ENCODE measurements at places on chromosomes 16 and 17.
A peak's percentile ranks its signal among the peaks of the same experiment; 100 is the strongest.

- no peak for DNase-seq
Measured at GRCh38 chr17:59972778-59973177, 8.2 kb upstream of the RNFT1 start.

GRCh38 chr17:31095236-31096105 is 694 bp downstream of the NF1 start:
- no peak for DNase-seq

GRCh38 chr17:67477687-67478086 is 100.6 kb downstream of the PITPNC1 start:
- peak; percentile 32 for DNase-seq

DNA sequence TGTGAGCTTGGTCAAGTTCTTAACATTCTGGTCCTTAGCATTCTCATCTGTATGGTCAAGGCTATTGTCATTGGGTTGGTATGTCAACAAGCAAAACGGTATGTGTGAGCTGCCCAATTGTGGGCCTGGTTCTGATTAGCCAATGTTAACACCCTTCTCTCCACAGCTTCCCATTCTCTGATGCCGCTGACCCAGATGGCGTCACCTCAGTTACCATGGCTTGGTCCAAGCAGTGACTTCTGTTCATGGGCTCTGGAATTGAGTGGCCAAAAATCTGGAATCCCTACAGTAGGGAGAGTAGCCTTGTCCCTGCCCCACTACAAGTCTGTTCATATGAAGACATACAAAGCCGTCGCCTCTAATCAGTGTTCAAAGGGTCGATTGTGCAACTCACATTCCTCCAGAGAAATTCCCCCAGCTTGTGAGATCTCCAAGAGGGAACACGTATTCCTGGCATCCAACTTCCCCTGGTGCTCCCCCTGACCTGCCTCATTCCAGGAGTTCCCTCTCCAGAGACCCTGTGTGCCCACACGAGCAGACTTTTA is 15.8 kb downstream of the TMEM98 start:
- DNase-seq, result no peak

- DNase-seq, result no peak
Measured at GRCh38 chr17:11690681-11691080, 92.4 kb downstream of the DNAH9 start.
